Right cardiac atrium (tissue), 5 donors: ENCODE measurements at places on chromosomes 13 and 19.
A peak's percentile ranks its signal among the peaks of the same experiment; 100 is the strongest.

DNA sequence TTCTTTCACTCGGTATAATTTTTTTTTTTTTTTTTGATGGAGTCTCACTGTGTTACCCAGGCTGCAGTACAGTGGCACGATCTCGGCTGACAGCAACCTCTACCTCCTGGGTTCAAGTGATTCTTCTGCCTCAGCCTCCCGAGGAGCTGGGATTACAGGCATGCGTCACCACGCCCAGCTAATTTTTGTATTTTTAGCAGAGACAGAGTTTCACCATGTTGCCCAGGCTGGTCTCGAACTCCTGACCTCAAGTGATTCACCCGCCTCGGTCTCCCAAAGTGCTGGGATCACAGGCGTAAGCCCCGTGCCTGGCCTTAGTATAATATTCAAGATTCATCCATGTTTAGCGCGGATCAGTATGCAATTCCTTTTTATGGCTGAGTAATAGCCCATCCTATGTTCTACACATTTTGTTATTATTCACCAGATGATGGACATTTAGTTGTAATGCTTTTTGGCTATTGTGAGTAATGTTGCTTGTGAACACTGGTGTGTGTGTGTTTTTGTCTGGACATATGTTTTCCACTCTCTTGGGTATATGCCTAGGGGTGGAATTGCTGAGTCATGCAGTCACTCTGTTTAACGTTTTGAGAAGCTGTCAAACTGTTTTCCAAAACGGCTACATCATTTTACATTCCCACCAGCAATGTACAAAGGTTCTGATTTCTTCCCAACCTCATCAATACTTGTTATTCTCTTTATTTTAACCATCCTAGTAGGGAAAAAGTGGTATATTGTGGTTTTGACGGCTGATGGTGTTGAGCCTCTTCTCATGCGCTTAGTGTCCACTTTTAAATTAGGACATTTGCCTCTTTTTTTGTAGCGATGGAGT is 22.9 kb downstream of the PLEKHF1 start:
- DNase-seq = no peak

DNA sequence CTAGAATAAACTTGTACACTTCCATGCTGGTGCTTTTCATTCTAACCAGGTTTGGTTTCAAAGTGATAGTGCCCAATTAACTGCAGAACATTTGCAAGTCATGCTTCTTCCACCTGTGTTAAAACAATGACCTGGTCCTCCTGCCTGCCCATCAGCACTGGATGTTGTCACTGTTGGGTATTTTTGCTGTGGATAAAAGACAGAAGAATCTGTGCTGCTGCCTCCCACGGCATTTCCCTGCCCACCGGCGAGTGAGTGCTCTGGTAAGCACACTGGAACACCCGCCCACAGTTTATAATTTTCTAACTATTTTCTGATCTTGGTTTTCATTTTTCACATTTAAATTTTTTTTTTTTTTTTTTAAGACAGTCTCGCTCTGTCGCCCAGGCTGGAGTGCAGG is 2.3 kb upstream of the AKAP8 start:
- DNase-seq = no peak

- no peak for DNase-seq
Measured at GRCh38 chr13:21399741-21400140, 59.4 kb downstream of the ZDHHC20 start.

GRCh38 chr19:35307931-35308330 is 16.0 kb downstream of the MAG start:
- DNase-seq = no peak

DNA sequence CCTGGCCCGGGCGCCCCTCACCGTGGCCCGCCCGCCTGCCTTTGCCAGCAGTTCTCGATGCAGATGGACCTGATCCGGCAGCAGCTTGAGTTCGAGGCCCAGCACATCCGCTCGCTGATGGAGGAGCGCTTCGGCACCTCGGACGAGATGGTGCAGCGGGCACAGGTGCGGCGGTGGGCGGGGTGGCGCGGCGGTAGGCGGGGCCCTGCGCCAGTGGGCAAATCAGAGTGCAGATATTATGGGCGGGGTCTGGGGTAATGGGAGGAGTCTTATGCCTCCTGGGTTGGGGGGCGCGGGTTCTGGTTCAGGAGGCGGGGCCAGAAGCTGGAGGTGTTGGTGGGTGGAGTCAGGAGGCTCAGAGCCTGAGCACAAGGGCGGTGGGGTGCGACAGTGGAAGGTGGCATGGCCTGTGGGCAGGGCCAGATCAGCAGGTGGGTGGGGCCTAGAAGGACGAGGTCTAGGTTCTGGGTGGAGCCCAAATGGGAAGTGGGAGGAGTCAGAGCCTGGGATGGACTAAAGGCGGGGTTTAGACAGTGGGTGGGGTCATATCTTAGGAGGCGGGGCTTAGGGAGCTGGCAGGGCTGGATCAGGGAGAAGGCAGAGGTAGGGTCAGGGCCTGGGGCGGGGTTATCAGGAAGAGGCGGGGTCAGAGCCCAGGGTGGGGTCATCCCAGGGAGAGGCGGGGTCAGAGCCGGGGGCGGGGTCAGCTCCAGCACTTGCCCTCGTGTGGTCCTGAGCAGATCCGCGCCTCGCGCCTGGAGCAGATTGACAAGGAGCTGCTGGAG is 5.6 kb downstream of the APC2 start:
- peak; percentile 74 for DNase-seq

GRCh38 chr13:36920616-36921185 is 663 bp upstream of the SMAD9 start:
- DNase-seq = no peak

- no peak for DNase-seq
Measured at GRCh38 chr13:99353246-99353600, 46.0 kb upstream of the GPR183 start.

DNA sequence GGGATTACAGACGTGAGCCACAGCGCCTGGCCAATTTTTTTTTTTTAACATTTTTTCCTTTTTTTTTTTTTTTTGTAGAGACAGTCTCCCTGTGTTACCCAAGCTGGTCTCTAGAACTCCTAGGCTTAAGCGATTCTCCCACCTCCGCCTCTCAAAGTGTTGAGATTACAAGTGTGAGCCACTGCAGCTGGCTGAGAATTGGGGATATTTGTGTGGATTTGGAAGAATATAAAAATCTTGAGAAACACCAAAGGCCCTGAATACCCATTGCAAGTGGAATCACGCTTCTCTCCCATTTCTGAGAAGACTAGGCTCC is 79.9 kb upstream of the ABCC4 start:
- peak; percentile 60 for DNase-seq

DNA sequence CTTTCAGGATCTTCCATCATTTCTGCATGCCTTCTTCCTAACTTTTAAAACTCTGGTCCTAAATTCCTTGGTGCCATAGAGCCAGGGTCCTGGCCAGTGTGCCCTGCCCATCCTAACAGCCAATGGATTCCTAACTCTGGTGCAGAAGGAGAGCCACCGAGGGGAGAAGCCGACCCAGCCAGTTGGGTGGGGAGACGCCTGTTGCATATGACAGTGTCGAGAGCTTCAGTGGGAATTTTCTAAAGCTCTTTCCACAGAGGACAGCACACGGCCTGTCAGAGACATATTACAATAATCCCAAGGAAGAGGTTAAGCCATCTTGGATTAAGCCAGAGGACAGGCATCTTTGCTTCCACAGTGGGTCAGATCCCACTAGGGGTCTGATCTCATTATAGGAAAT is 180.4 kb downstream of the ZNF536 start:
- no peak for DNase-seq

- DNase-seq = peak; percentile 79
Measured at GRCh38 chr13:111115965-111116521, 933 bp downstream of the ARHGEF7 start.

DNA sequence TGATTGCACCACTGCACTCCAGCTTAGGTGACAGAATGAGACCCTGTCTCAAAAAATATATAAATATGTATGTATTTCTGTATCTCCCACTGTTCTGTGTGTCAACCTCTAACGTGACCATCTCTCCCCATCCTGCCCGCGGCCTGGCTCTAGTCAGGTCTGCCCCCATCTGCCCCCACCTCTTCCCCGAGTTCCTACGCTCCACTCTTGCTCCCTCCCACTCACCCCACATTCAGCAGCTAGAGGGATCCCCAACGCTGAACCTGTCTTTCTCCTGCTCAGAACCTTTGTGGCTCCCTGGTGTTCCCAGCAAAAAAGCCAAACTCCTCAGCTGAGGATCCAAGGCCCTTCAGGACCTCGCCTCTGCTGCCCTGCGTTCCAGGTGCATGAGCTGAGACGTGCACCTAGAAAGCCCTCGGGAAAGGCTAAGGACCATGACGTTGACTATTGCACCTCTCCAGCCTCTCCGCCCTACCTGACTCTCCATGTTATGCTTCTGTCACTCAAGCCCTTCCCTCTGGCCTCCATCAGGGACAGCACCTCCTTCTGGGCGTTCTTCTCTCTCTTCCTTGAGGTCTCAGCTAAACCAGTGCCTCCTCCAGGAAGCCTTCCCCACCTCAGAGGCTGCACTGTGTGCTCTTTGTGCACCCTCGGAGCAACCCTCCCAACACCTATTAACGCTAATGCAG is 18.1 kb downstream of the AKT2 start:
- no peak for DNase-seq
